ENCODE measurements at places on chromosomes 2 and 18.

DNA sequence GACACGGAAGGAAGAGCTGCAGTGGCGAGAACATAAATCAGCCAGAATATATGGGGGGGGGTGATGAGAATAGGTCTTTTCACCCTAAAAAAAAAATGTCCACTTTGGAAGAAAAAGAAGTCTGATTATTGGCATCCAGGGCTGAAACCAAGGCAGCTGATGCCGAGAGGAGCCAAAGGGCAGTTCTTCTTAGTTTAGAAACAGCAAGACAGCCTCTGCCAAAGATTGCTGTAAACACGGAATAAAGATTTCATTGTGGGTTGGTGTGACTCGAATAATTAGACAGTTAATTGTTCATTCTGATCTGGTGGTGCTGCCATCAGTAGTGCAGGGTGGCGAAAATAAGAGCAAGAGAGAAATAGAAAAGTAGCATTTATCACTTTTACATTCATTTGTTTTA is 3.5 kb downstream of the CDH20 start:
- DNase-seq: no peak

DNA sequence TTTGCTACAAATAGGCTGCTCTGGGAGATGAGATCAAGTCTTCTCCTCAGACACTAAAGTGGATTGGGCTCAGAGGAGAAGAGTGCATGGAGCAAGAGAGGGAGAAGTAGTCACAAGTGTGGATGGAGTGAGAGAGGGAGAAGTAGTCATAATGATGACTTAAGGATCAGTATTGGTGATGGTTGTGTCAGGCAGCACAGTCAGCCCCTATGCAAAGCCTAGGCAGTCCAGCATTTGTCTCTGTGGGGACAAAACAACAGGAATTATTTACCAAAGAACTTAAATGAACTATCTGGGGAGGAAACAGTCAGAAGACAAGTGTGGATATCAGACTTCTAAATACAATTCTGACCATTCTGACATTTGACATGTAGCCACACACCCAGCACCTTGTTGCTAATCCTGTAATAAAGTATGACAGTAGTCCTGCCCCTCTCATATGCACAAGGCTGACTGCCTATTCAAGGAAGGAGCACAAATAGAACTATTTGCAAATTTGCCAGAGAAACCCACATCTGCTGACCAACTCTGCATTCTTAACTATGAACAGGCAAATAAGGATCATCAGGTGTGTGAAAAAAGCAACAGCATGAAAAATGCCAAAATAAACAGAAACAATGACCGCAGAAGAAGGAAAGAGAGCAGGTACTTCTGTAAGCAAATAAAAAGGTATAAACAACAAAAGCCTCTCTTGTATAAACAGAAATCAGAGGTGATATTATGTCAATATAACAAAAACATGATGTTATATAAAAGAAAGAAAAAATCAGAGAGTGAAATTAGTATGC is 1597.9 kb upstream of the ACVR2A start:
- peak; percentile 23 for DNase-seq

- DNase-seq: no peak
Observed at GRCh38 chr18:13131283-13131682, 87.3 kb upstream of the LDLRAD4 start.

DNA sequence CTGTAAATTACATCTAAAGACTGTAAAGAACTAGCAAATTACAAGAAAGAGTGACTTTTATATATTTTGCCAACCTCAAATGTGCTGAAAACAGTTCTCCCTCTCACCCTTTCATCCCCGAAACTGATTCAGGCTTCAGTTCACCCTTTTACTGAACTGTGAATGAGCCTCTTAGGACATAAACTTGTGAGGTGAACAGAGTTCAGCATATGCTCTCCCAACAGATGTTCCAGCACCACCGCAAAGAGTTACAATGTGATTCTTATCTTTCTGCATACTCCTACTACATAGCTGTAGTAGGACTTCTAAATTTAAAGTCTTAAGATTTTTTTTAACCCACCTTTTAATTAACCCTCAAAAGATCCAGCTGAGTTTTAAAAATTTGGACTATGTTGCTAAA is 1.2 kb upstream of the ZCCHC2 start:
- peak; percentile 29 for DNase-seq

- no peak for DNase-seq
Observed at GRCh38 chr2:66512626-66513025, 77.7 kb downstream of the MEIS1 start.

DNA sequence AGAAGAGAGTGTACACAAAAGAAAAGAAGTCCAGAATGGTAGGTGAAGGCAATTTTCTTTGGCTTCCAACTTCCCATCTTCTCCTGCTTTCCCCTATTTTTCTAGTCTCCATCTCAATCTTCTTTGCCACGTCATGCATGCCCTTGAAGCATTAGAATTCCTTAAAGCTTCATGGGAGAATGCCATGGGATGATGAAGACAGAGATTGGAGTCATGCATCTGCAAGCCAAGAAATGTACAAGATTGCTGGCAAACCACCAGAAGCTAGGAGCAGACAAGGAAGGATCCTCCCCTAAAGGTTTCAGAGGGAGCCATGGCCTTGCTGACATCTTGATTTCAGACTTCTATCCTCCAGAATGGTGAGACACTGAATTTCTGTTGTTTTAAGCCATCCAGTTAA is 305.9 kb downstream of the HRH4 start:
- no peak for DNase-seq

DNA sequence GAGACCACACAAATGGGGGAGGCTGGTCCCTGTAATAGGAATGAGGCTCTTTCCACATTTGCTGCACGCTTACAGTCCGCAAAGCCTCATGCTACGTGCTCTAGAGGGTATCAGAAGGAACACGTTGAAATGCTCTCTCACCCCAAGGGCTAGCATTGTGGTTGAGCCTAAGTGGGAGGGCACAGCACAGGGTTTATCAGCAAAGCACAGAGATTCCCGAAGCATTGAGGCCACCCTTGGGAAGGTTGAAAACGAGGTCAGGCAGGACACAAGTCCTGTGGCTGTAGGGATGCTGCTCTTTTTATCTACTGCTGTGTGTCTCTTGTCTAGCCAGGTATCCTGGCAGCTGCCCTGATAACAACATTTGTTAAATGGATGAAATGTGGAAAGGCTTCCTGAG is 378.3 kb downstream of the EN1 start:
- DNase-seq: no peak

DNA sequence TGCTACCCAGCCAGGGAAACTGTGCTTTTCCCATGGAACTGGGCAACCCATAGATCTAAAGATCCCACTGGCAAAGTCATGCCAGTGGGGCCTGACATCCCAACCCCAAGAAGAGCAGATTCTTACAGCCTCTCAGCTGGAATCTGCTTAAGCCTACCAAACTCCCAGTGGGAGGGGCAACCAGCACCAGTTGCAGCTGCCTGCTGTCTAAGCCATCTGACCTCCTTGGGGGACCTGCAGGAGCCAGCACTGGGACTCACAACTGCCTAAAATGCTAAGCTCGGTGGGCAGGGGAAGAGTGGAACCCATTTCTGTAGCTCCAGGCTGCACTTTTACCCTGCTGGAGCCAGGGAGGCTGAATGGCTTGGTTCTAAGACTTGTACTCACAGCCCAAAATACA is 770.7 kb upstream of the SLC8A1 start:
- DNase-seq: peak; percentile 61

DNA sequence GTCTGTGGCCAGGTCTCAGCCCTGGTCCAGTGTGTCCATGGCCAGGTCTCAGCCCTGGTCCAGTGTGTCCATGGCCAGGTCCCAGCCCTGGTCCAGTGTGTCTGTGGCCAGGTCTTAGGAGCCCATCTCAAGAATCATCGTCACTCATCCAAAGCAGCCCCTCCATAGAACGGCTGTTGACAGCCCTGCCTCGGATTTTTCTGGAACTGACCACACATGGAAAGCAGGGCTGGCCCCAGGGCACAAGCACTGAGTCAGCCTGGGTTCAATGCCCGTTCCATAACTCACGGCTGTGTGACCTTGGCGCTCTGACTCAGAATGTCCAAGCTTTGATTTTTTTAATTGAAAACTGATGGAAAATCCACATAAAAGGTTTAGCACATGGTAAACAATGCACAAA is 59.9 kb upstream of the SNTG2 start:
- DNase-seq: no peak

DNA sequence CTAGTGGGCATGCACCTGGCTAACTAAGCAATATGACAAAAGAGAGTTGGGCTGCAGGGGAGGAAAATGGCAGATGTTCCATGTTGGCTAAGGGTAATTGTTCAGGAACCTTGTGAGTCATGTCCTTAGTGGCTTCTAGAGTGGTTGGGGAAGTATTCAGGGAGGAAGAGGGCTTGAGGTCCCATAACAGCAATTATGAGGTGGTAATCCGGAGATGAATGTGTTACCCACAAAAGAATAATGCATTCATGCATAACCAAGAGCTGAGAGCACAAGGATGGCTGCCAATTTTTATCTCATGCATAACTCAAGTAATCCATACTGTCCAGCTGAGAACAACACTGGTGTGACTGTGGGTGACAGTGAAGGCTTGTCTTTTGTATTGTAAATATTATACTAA is 42.9 kb downstream of the TMEFF2 start:
- no peak for DNase-seq

DNA sequence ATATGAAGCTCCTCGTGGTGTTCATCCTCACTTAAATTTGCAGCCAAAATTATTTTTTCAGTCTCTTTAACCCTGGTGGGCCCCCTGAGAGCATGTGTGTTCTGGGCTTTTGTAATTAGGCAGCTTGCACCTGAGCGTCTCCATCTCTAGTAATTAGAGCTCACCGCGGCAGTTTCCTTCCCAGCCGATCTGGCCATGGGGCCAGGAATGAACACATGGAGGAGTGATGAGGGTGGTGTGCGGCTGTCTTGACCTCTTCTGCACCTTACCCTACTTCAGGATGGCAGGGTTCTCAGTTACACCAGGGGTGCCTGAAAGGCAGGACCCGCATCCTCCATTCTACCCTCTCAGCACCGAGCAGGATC is 98.5 kb downstream of the AFF3 start:
- DNase-seq: no peak

All from NCI-H82 (cell line).